ENCODE measurements at places on chromosomes 16 and 17.

DNA sequence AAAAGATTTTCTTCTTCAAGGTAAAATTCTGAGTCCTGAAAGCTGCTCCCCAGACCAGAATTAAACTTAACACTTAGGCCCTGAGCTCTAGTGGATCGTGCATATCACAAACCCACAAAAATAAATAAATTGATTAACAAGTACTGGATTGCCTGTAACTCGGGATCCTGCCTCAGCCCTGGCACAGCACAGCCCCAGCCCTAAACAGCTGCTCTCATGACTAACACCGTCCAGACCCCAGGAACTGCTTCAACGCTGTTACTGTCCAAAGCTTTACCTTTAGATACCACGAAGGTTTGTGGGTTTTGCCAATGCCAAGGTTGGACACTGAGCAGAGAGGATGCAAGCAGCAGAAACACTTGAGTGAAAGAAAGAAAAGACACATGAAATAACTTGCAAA lies 172.5 kb downstream of the COPRS start:
- DNase-seq = no peak

DNA sequence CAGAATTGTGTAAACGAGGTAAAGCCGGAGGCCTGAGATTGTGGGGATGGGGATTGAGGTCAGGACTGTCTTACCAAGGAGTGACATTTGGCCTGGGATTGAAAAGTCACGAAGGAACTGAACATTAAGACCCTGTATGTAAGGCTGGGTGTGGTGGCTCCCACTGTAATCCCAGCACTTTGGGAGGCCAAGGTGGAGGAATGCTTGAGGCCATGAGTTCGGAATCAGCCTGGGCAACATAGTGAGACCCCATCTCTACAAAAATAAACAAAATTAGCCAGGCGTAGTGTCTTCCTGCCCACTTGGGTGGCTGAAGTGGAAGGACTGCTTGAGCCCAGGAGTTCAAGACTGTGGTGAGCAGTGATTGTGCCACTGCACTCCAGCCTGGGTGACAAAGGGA lies 75.5 kb downstream of the JPH3 start:
- no peak for DNase-seq

GRCh38 chr17:50594128-50594823 lies 33.8 kb downstream of the CACNA1G start:
- no peak for DNase-seq

- no peak for DNase-seq
Measured at GRCh38 chr16:89325861-89326471, 108.5 kb downstream of the ZNF778 start.

GRCh38 chr17:4870855-4871254 lies 28.5 kb upstream of the C17orf107 start:
- no peak for DNase-seq

DNA sequence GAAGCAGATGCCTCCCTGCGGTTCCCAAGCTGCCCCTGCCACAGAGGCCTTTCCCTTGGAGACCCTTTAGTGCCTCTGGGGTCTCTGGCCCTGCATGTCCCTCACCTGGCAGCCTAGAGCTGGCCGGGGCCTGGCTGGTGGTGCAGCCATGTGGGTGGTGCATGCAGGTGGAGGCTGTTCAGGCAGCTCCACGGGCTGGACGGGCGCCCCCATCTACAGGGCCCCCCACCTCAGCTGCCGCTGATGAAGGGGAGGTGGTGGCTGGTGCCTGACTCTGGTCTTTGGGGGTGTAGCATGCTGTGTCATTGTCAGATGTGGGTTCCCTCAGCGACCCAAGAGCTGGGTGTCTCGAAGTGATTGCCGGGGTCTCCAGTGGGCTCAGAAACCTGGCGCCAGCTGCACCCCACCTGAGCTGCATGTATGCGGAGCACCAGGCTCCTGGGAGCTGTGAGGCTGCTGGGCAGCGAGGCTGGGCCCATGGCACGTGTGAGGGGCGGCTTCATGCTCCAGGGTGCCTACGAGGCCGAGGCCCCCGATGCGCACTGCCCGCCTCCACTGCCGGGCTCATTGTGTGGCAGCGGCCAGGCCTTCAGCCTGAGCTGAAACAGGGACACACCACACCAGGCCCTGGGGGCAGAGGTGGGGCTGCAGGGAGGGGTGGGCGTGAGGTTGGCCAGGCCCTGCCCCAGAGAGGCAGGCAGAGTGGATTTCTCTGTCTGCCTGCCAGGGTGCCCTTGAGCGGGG lies 57.0 kb downstream of the BAIAP2 start:
- no peak for DNase-seq

DNA sequence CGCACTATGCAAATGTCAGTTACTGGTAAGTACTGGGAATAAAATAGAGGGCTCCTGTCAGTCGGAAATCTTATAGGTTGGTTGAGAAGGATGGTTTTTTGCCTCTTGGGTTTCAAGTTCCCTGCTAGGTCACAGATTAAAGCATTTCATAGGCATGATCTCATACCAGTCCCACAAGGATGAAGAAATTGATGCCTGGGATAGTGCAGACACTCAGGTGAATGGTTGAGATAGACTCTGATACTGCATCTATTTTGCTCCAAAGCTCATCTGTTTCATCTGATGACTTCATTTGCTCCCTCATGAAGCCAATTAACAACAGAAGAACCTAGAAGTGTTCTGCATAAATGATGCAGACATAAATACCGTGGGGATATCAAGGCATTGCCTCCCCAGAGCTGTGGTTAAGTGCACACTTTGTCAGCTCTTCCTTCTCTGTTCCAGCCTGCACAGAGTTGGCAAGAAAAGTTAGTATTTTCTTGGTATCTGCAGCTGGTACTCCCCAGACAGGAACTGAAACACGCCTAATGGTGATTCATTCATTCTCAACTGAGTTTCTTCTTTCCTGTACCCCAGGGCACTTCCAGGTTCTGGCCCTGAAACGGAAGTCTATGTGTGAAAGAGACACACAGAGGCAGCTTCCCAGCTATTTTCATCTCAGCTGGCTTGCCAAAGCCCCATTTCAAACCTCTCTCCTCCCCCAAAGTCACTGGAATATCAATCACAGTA lies 418.3 kb upstream of the SALL1 start:
- DNase-seq = no peak

DNA sequence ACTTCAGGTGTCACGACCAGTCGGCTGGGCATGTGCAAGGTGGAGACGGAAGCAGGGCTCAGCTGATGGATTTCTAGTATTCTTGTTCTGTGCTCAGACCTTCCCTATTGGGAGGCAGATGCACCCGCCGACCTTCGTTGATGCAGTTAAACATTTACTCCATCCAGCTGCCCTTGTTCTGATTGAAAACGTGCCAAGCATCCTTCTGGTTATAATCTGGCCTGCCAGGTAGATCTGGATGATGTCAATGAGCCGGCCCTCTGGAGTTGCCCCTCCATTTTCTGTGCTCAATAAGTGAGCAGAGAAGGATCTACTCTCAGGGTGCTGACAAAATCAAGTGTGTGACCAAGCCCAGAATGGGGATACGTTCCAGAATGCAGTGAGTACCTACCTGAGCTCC lies 38.3 kb downstream of the CCDC182 start:
- DNase-seq = no peak

DNA sequence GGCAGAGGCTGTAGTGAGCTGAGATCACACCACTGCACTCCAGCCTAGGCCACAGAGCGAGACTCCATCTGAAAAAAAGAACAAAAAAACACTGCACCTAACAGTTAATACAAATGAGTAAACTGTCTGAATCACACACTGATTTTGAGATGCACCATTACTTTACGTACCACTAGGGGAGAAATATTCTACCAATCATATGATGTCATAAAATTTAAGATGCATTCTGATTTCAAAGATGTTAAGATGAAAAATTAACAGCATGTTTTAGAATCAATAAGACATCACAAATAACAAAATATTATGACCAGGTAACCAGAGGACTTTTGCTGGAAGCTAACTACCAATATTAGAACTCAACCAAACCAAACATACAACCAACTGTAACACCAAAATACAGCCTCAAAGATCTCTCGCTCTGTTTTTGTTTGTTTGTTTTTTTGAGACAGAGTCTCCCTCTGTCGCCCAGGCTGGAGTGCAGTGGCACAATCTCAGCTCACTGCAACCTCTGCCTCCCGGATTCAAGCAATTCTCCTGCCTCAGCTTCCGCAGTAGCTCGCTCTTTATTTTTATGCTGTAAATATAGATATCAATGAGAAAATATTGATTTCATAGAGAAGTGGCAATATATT lies 31.6 kb downstream of the GLG1 start:
- DNase-seq = no peak
